ENCODE measurements at places on chromosomes 1 and 21. TPM values are rescaled to one million over a fixed set of nuclear protein-coding genes. Genes with fewer than 3 reads are reported as not detected.
A peak's percentile ranks its signal among the peaks of the same experiment; 100 is the strongest.

The PCAT6 gene
- 6.4 TPM for total RNA-seq

The LCE2B gene
- not detected for total RNA-seq

The HSPB7 gene
- not detected for total RNA-seq

GRCh38 chr1:88998716-88999115, 6.3 kb upstream of the KYAT3 start:
- H3K4me1 ChIP-seq: peaks cover 3% of the 10 kb centered on the region
- H3K36me3 ChIP-seq: no peaks in the 10 kb centered on the region
- no peak for DNase-seq
- H3K27ac ChIP-seq: no peak overlapping the region
- no peaks in the 10 kb centered on the region for H3K27me3 ChIP-seq
- H3K4me3 ChIP-seq: no peak overlapping the region

DNA sequence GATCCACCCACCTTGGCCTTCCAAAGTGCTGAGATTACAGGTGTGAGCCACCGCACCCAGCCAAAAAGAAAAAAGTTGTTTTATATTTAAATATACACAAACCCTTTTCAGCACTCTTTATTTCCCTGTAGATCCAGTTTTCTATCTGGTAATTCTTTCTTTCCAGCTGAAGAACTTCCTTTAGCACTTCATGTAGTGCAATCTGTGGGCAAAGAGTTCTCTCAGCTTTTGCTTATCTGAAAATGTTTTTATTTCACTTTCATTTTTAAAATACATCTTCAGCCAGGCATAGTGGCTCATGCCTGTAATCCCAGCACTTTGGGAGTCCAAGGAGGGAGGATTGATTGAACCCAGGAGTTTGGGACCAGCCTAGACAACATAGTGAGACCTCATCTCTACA, 28.5 kb upstream of the HYI start:
- no peak overlapping the region for H3K27ac ChIP-seq
- no peaks in the 10 kb centered on the region for H3K36me3 ChIP-seq
- DNase-seq: no peak
- no peaks in the 10 kb centered on the region for H3K27me3 ChIP-seq
- no peak overlapping the region for H3K4me3 ChIP-seq

GRCh38 chr21:14519000-14519399, 27.1 kb downstream of the SAMSN1 start:
- no peaks in the 10 kb centered on the region for H3K27me3 ChIP-seq
- H3K27ac ChIP-seq: no peak overlapping the region
- DNase-seq: no peak
- no peak overlapping the region for H3K4me3 ChIP-seq
- H3K36me3 ChIP-seq: no peaks in the 10 kb centered on the region

The FOXO6 gene
- 0.99 TPM for total RNA-seq

DNA sequence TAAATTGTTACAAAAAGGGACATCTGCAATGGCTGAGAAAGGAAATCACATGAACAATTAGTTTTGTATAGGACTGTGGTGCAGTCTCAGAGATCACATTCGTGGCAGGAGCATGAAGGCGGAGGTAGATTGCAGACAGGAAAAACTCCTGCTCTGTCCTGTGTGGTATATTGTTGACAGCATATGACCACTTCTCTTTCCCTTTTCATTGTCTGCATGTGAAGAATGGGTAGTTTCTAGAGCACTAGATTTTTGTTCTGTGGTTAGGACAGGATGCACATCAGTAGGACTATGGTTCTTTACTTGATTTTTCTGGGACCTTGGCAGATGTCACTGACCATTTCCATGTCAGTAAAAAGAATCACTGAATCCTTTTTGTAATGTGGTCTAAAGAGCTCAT, 625.9 kb upstream of the PKN2 start:
- no peaks in the 10 kb centered on the region for H3K36me3 ChIP-seq
- DNase-seq: no peak
- no peak overlapping the region for H3K27ac ChIP-seq
- no peaks in the 10 kb centered on the region for H3K27me3 ChIP-seq

DNA sequence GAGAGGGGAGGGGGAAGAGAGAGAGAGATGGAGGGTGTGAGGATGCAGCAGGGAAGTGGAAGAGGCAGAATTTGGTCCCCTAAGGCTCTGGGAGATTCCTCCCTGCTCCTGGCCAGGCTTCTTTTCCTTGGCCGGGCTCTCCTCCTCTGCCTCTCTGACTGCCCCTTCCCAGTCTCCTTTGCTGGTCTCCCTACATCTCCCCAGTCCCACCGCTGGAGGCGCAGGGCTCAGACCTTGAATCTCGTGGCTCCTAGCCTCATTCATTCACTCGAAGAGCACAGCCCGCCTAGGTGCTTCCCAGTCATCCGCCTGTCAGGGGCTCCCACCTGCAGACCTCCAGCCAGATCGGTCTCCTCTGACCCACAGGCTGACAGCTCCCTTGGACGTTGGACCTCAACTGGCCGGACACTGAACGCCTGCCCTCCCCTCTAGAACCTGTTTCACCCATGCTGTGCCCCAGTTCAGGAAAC, 76.5 kb downstream of the VWA5B1 start:
- no peaks in the 10 kb centered on the region for H3K4me1 ChIP-seq
- H3K4me3 ChIP-seq: peak overlapping the region; percentile 80
- peak; percentile 86 for DNase-seq
- no peaks in the 10 kb centered on the region for H3K36me3 ChIP-seq

DNA sequence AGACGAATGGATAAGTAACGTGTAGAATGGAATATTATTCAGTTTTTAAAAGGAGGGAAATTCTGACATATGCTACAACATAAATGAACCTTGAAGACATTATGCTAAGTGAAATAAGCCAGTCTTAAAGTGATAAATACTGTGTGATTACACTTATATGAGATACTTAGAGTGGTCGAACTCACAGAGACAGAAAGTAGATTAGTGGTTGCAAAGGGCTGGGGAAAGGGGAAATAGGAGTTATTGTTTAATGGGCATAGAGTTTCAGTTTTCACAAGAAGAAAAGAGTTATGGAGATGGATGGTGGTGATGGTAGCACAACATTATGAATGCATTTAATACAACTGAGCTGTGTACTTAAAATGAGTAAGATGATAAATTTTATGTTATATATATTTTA, 14.7 kb upstream of the AHCYL1 start:
- no peaks in the 10 kb centered on the region for H3K4me1 ChIP-seq
- no peaks in the 10 kb centered on the region for H3K27me3 ChIP-seq
- H3K4me3 ChIP-seq: no peak overlapping the region
- DNase-seq: no peak
- H3K27ac ChIP-seq: no peak overlapping the region
- no peaks in the 10 kb centered on the region for H3K36me3 ChIP-seq

The S100A7 gene
- not detected for total RNA-seq

GRCh38 chr1:215767761-215768160, 200.7 kb downstream of the KCTD3 start:
- no peak overlapping the region for H3K27ac ChIP-seq
- H3K36me3 ChIP-seq: no peaks in the 10 kb centered on the region
- H3K27me3 ChIP-seq: no peaks in the 10 kb centered on the region
- DNase-seq: no peak
- peaks cover 9% of the 10 kb centered on the region for H3K4me1 ChIP-seq

DNA sequence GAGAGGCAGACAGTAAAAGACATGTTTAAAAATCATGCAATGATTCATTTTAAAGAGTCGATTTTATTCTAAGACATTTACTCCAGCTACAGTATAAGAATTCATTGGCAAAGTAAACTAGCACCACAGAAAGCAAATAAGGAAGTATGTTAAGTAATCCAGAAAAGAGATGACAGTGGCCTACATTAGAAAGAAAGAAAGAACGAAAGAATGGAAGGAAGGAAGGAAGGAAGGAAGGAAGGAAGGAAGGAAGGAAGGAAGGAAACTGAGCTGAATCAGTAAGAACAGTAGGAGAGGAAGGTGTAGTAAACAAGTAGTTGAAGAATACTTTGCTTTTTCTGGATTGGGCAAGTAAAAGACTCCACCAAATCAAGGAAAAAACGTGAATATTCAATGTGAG, 62.2 kb downstream of the ZZZ3 start:
- no peaks in the 10 kb centered on the region for H3K27me3 ChIP-seq
- no peak overlapping the region for H3K27ac ChIP-seq
- peaks cover 4% of the 10 kb centered on the region for H3K36me3 ChIP-seq
- no peak overlapping the region for H3K4me3 ChIP-seq

Measured in H9 (cell line).